ENCODE measurements at places on chromosomes 12 and 14.

GRCh38 chr14:73895939-73896338 lies 9.3 kb downstream of the ZNF410 start:
- DNase-seq: no peak

DNA sequence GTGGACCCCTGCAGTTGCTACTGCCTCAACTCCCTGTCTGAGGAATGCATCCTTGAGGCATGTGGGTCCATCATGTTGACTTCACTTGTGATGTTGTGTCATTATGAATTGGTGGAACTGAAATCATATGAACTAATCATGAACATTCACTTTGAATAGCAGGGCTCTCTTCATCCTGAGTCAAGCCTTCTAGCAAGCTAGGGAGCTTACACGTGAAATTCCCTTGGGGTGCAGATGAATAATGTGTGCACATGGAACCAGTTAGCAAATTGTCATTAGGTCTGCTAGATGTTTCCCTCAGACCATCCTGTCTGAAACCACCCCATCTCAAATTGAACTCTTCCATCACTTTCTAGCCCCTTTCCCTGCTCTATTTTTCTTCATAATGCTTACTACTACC lies 3.6 kb downstream of the COQ6 start:
- DNase-seq: no peak

GRCh38 chr12:73421832-73422231 lies 1115.8 kb upstream of the ATXN7L3B start:
- DNase-seq: no peak

DNA sequence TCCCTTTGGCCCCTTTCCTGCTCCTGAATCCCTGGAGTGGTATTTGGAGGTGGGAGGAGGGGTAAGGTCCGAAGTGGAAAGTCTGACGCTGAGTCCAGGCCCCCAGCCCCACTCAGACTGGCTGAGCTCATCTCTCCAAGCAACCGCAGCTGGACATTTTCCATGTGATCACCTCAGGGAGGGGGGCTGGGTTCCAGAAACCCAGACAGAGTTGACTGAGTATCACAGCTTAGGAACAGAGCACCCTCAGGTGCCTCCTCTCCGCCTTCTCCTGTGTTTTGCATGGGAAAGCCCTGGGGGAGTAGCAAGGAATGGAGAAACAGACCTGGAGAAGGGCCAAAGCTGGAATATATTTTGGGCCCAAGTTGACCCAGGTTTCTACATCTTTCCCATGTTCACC lies 8.0 kb upstream of the ITGA5 start:
- no peak for DNase-seq

DNA sequence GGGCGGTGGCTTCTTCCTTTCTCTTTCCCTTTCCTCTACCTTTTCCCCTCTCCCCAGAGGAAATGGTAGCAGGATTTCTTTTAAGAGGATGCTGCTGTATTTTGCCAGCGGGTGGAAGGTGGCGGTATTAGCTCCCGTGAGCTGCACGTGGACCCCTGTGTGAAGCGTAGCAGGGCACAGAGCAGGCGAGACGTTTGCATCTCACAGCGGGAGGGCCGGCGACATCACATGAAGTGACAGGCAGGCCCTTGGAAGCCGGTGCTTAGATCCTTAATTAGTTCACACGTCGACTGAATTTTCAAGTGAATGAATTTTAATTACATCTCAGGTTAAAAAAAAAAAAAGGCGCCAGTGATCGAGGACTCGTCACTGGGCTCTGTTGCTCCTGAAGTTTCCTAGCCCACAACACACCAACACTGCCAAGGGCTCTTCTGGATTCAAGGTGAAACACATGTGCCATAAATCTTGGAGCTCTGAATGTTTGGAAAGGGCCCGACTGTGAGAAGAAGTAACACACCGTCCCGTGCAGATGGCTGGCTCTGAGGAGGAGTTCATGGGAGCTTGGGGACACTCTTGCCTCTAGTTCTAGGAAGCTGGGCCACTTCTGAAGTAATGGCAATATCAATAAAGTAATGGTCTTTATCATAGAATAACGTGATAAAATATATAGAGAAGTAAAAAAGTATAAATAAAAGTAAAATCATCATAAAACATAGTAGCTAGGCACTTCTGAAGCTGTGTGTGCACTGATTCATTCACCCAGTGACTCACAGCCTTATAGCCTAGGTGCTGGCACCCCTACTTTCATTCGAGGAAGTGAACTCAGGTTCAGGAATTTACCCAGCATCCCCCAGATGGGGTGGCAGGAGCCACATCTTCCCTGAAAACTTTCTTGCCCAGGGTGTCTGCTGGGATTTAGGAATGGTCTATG lies 75.3 kb downstream of the AACS start:
- peak; percentile 80 for DNase-seq

GRCh38 chr12:121181181-121181580 lies 28.7 kb upstream of the P2RX4 start:
- DNase-seq: peak; percentile 85

DNA sequence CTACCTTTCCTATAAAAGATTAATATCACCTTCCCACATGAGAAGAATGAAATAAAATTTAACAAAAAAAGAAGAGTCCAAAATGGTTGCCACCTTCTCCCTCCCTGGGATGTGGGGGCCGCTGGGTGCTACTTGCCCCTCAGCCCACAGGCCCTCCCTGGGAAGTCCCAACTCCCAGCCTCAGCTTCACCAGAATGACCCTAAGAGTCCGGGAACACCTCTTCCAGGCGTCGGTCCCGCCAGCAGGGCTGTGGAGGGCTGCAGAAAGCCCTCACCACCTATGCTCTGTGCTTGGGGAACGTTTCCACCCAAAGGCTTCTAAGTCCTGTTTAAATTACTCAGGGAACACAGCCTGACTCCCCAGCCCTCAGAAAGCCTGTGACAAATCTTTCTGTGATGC lies 71.9 kb downstream of the MOK start:
- no peak for DNase-seq

DNA sequence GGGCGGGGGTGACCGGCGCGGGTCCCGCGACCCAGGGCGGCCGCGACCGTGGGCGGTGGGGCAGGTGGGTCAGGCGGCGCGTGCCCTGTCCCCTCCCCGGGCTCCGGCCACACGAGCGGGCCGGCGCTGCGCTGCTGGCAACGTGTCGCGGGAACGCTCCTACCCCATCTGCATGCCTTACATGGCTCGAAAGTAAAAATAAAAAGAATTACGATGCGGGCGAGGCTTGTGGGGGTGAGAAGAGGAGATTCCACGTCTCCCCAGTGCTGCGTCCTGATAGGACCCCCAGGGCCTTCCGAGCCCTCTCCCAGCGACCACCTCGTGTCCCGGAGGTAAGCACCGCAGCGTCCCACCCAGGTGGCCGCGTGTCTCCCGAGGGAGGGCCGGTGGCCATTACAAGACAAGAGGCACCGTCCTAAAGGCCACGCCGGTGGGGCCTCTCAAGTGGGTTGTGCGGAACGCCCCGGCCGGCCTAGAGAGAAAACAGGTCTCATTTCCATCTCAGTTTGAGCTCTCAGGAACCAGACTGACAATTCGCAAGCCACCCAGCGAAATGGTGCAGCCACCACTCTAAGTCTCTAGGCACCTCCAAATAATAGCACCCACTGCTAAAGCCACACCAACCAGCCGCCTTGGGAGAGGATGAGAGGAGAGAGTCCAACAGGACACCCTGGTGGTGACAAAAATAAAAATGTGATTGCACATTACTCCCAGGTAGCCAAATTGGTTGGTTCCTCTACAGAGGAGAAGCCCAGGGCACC lies 612 bp upstream of the FOXN3 start:
- peak; percentile 65 for DNase-seq

DNA sequence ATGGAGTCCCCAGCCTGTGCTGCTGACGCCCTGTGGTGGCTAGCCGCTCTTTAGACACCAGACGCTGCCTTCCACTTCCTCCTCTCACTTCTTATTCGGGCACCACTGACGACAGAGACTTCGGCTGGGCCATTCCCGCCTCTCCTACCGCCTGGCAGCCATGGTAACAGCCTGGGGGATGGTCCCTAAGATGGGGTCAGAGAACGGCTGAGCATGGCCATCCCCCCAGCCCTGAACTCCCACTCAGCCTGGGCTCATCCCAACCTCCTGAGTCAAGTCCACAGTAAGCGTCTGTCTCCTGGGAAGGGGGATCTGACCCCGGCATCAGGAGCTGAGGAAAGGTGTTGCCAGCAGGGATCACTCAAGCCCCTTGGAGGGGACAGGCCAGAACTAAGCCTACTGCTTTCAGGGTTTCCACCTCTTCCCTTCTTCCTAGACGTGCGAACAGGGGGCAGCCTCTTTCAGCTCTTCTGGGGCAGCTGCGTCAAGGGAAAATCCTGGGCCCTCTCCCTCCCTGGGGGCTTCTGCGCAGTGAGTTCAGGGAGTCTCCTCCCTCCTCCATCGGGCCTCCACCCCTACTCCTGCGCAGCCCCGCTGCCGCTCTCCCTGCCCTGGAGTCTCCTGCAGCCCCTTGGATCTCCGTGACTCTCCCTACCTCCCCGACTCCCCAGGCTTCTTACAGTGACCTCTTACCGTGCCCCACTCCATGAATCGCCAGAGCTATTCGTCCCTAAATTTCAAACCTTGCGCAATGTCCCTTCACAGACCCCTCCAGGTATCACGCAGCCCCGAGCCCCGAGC lies 643 bp upstream of the TAMALIN start:
- no peak for DNase-seq

DNA sequence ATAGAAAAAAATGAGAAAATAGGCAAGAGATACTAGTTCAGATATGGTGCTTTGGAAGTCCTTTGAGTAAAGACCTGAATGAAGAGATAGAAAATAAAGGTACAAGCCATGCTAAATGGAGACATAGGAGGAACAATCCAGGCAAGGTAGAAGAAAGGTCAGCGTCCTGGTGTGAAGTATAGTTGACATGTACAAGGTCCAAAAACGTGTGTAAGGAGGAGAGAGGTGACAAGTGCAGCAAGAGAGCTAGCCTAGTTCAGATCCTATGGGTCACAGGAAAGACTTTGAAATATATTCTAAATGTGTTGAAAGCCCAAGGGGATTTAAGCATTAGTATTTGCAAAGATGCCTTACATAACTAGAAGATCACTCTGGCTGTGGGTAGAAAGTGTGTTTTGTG lies 88.2 kb downstream of the SLCO1B1 start:
- DNase-seq: no peak

- DNase-seq: peak; percentile 91
These were observed 841.1 kb downstream of the NRXN3 start for GRCh38 chr14:79011091-79011919.
